ENCODE measurements at places on chromosomes 2 and 18.

- no peak for DNase-seq
These were observed 68.9 kb downstream of the PRPF40A start for GRCh38 chr2:152648336-152648735.

DNA sequence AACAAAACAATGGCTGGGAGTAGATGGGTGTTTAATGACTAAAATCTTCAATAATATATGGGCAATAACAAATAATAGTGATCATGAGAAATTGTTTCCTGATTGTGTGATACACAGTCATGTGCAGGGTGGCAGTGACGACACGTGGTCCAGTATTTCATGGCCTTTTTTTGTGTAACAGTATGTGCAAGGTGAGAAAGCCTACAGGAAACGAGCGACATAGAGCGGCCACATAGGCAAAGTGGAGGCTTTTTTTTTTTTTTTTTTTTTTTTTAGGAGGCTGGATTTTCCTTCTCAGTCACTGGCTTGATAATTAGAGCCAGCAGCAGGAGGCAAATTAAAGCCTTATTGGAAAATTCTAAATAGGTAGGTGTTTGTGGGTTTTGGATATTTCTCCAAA lies 123.7 kb downstream of the MYO3B start:
- DNase-seq = no peak

DNA sequence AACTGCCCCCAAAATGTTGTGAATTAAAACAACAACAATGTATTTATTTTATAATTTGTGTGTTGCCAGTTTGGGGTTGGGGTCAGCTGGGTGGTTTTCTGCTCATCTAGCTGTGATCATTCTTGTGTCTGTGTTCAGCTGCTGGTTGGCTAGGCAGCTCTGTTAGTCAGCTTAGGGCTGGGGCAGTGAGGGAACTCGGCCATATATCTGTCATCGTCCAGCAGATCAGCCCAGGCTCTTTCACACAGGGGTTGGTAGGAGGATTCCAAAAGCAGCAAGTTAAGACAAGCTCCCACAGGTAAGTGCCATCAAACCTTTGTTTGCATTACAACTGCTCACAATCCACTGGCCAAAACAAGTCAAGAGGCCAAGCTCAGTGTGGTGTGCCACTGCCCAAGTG lies 121.5 kb downstream of the LPIN1 start:
- DNase-seq = no peak

GRCh38 chr18:75120521-75120920 lies 88.4 kb downstream of the PTGR3 start:
- no peak for DNase-seq

DNA sequence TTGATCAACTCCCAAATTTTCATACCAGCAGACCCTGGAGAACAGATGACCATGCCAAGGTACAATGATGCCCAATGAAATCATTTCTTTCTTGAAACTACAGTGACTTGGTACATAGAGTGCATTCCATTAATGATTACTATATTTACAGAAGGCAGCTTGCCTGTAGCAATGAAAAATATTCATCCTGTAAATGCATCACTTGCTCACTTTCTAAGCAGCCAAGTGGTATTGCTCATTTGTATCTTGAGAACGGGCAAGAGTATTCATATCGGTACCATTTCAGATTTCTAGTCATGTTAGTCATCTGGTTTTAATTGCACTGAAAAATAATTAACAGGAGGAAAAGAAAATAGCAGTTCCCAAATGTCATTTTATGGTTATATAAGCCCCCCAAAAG lies 59.6 kb downstream of the VIL1 start:
- no peak for DNase-seq

DNA sequence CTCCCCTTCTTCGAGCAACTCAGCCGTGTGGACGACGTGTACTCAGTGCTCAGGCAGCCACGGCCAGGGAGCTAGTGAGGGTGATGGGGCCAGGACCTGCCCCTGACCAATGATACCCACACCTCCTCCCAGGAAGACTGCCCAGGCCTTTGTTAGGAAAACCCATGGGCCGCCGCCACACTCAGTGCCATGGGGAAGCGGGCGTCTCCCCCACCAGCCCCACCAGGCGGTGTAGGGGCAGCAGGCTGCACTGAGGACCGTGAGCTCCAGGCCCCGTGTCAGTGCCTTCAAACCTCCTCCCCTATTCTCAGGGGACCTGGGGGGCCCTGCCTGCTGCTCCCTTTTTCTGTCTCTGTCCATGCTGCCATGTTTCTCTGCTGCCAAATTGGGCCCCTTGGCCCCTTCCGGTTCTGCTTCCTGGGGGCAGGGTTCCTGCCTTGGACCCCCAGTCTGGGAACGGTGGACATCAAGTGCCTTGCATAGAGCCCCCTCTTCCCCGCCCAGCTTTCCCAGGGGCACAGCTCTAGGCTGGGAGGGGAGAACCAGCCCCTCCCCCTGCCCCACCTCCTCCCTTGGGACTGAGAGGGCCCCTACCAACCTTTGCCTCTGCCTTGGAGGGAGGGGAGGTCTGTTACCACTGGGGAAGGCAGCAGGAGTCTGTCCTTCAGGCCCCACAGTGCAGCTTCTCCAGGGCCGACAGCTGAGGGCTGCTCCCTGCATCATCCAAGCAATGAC lies 4.8 kb downstream of the CTDSP1 start:
- no peak for DNase-seq

DNA sequence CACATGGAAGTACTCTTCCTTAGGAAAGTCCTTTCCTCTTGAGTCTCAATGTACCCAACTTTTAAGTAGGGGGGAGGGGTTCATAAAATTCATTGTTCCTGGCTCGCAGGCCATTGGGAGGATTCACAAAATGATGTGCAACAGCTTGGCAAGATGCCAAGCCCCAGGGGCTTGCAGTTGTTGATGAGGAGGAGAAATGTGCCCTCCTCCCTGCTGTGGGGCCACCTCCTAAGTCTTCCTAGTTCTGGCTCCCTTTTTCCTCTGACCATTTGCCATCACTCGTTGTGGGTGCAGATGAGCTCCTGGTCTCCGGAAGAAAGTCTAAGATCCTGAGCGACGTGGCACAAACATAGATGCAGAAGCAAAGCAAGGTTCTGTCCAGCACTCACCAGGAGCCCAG lies 435.4 kb downstream of the EIPR1 start:
- DNase-seq = no peak

DNA sequence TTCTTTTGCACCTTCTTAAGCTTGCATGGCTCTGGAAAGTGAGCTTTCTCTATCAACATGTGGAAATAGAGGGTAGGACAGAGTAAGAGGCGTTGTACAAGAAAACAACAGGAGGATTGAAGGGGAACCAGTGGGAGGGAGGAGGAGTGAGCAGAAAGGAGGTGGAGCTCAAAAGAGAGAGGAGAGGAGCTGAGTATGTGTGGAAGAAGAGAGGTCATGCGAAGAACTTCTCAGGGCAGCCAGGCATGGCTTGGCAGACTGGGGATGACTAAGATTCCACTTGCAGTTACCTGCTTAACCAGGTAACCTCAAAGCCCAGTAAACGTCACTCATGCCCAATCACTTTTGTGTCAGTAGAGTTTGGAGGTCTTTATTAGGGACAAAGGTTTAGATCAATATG lies 105.1 kb downstream of the BCL2L11 start:
- no peak for DNase-seq

- DNase-seq = peak; percentile 54
These were observed 12.0 kb upstream of the DARS1 start for GRCh38 chr2:135997380-135997779.

- DNase-seq = no peak
These were observed 215.4 kb downstream of the MYCN start for GRCh38 chr2:16155766-16156165.

DNA sequence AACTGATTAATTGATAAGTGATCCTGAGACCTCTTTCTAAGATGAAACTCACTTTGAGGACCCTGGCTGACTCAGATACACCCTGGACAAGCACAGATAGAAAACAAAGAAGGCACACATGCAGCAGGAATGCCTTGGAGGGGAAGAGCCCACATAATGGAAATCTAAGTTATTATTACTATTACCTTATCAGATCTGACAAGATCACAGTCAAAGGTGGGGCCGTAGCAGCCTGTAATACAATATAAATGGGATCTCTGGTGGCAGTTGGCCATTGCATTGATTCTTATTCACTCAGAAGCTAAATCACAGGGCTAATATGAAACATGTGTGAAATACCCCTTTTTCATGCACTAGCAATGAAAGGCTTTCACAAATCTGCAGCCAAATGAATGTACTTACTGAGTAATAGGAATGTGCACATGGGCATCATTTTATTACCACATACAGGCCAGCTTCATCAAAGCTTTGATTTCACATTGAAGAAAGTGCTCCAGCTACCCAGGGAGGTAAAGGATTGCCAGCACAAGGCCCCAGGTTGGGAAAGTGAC lies 84.0 kb downstream of the ZBTB7C start:
- DNase-seq = no peak

GRCh38 chr18:59276047-59276446 lies 2.8 kb upstream of the RAX start:
- DNase-seq = no peak

- DNase-seq = peak; percentile 0
These were observed 384.3 kb upstream of the SYT4 start for GRCh38 chr18:43661570-43661969.

- DNase-seq = peak; percentile 24
These were observed 488 bp upstream of the RHOB start for GRCh38 chr2:20446255-20446916.

- peak; percentile 20 for DNase-seq
These were observed 208.4 kb downstream of the ANAPC1 start for GRCh38 chr2:111675419-111676194.

DNA sequence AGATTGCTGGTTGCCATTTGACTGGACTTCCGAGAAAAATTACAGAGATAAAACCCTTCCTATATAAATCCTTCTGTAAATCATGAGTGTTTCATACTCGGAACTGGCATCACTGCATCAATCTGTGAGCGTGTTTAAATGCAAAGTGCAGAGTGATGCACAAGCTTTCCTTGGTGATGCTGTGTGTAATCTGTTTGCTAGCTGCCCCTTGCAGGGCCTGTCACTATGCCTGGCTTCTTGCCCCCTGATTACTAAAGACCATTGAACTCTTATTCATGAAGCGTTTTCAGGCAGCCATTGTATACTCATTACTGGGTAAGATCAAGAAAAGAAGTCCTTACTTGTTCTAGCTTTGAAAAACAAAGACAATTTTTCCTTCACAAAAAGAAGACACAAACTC lies 266.9 kb upstream of the FANCL start:
- DNase-seq = no peak

GRCh38 chr2:20755132-20755800 lies 67.6 kb downstream of the LDAH start:
- no peak for DNase-seq

DNA sequence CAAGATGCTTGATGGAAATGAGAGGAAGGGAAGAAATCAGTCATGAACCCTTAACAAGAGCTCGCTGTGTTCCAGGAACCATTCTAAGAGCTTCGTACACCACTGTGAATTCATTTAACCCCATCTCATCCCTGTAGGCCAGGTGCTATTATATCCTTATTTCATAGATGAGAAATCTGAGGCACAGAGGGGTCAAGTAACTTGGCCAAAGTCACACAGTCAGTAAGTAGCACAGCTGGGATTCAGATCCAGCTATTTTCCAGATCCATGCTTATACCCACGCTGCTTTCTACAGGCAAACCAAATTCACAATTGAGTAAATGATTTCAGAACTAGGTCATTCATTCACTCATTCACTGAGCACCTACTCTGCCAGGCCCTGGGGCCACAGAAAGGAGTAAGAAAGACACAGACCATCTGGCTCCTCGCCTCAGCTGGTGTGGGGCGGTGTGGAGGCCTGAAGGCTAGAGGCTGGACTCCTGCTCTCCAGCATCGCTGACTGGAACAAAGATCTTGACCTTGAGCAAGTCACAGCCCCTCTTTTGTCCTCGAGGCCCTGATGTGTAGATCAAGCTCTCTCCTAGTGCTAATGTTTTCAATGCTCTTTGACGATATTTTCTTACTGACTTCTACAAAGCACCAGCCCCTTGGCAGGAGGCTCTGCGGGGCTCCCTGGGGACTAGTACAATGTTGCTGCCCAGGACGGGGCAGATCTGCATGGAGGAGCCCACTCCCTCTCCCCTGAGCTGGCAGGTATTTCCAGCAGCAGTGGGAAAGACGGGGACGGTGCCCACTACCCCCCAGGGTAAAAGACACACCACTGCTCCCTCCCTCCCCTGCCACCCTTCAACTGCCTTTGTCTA lies 26.5 kb downstream of the STEAP3 start:
- no peak for DNase-seq

DNA sequence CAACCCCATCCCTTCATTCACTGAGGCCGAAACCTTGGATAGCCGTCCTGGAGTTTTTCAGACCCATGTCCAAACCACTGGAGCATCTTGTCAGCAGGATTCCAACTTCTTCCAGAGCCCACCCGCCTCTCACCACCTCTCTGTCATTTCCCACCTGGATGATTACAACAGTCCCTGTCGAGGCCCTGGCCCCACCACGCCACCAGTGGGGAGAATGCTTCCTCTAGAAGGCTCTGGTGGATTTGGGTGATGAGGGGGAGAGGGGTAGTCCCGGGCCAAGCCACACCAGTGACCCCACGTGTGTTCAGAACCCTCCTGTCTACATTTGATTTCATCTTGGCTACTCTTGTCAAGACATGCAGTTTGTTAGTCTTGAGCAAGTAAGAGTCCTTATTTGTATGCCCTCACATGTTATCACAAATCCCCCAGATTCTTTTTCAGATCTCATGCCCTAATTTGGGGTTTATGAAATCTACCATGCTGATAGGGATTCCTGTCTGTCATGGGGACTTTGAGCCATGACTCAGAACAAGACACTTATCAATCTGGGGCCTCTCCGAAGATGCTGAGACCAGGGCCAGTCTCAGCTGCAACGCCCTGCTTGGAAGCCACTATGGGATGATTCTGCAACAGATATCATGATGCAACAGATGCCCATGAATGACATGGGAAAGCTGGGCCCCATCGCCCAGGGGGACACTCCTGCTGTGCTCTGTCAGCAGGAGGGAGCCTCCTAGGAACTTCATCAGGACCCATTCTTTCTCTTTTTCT lies 186.1 kb downstream of the ZFP36L2 start:
- DNase-seq = no peak

DNA sequence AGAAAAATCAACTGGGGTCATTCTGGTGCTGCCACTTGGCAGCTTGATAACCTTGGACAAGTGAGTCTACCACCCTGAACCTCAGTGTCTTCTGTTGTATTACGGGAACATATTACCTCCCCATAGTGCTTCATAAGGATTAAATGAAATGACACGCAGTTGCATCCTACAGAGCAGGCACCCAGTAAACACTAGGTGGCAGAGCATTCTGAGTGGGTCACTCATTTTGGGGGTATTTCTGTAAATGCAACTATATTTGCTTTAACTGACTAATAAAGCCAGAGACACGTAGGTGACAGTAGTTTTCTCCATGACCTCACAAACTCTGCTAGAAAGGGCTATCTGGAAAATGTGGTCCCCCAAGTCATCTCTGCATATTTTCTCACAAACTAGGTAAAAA lies 4.7 kb downstream of the CD226 start:
- no peak for DNase-seq

DNA sequence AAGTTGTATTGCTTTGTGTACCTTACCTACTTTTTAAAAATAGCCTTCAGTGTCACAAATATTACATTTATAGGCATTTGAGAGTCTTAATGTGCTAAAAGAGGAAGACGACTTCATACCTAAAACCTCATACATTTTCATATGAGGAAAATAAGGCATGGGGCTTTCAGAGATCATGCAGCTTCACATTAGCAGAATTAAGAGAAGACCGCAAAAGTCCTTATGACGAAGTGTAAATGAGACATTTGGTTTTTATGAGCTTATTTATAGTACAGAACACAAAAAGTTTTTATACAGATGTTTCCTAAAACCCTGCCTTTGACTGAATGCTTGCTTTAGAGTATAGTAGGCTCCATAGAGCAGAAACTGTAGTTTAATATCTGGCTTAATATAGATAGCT lies 10.1 kb upstream of the CCDC138 start:
- no peak for DNase-seq

- no peak for DNase-seq
These were observed 38.3 kb upstream of the SESTD1 start for GRCh38 chr2:179302764-179303571.

- peak; percentile 50 for DNase-seq
These were observed 209.5 kb downstream of the DYM start for GRCh38 chr18:49250816-49251388.
